ENCODE measurements at places on chromosomes 5 and 9.

GRCh38 chr5:126508962-126509279 lies 85.7 kb downstream of the GRAMD2B start:
- no peak for DNase-seq

GRCh38 chr9:122808141-122808540 lies 8.2 kb downstream of the OR1K1 start:
- DNase-seq = no peak

GRCh38 chr9:120608421-120608820 lies 28.5 kb upstream of the CDK5RAP2 start:
- no peak for DNase-seq

- DNase-seq = no peak
Observed at GRCh38 chr5:93062548-93062947, 518.5 kb downstream of the NR2F1-AS1 start.

DNA sequence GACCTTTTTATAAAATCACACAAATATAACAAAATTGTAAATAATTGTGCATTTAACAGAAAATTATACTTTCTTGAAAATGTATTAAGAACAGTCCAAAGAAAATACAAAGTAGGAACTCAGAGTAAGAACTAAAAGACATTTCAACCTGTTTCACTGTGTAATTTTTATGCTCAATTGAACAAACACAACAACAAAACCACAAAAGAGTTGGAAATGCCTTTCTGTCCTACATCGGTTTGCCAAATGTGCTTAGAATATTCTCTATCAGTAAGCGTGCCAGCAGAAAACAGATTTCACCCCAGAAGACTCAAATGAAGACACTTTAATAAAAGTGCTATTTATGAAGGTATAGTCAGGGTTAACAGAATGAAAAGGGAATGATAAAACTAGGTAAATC lies 592.1 kb downstream of the PRELID2 start:
- no peak for DNase-seq

GRCh38 chr9:136442265-136442664 lies 2.6 kb upstream of the INPP5E start:
- no peak for DNase-seq

DNA sequence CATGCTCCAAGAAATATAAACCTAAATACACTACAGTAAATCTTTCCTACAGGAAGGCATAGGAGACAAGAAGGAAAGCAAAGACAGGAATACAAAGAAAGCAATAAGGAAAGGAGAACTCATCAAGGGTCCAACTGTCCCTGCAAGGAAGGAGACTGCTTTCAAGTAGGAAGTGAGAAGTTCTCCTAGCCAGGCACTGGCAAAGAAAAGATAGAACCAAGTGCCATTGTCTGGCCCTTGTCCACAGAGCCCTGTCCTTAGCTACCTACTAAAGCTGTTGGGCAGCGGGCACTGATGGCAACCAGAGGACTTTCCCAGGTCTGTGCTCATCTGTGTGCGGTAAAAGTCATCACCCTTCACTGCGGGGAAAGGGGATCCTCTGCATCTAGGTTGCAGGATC lies 108.2 kb downstream of the KLHL3 start:
- DNase-seq = no peak

DNA sequence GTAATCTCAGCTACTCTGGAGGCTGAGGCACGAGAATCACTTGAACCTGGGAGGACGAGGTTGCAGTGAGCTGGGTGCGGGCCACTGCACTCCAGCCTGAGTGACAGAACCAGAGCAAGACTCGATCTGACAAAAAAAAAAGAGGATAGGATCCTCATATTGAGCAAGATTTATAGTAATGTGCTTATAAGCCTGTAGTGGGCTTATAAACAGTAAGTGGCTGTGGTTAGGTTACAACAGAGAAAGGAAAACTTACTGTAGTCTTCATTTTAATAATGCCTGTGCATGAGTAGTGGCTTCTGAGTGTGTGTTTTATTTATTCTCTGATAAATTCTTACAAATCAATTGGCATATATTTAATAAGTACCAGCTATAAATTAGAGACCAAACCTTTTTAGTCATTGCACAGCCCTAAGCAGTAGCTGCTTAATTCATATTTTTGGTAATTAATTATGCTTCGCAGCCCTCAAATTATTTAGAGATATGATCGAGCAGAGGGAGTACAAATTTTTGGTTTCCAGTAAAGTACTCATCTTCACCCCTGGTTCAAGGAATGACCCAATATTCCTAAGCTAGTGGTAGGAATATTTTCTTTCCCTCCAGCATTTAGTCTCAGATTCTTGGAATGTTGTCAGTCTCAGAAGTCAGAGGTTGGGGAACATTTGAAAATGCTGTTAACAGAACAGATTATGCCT lies 73.8 kb upstream of the KLF9 start:
- DNase-seq = no peak

- no peak for DNase-seq
Observed at GRCh38 chr5:39362646-39363045, 1.6 kb downstream of the C9 start.

- no peak for DNase-seq
Observed at GRCh38 chr5:73691302-73692080, 65.5 kb downstream of the ARHGEF28 start.

GRCh38 chr5:131393498-131393968 lies 129.7 kb downstream of the CDC42SE2 start:
- peak; percentile 15 for DNase-seq

GRCh38 chr9:19387317-19387716 lies 7.3 kb upstream of the RPS6 start:
- DNase-seq = no peak

DNA sequence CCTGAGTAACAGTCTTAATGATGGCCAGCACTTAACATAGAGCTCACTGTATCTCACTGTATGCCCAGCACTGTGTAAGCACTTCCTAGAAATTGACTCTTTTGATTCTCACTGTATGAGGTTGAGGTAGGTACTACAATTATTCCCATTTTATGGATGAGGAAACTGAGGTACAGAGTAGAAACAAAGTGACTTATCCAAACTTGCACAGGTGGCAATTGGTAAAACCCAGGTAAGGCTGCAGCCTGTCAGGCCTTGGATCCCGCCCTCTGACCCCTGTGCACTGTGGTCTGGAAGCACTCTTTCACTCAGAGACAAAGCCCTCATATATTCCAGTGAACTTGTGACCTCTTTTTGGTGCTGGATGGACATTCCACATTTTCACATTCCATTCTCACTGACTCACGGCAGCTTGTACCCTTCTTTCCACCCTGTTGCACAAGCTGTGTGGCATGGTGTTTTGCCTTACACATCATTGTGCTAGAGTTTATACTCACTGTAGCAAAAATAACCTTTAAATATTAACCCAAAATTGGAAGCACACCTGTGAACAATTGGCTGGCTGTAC lies 21.7 kb downstream of the ANKRD55 start:
- DNase-seq = no peak

- DNase-seq = no peak
Observed at GRCh38 chr5:89276566-89277305, 393.8 kb upstream of the MEF2C start.

GRCh38 chr9:127198587-127198986 lies 66.0 kb upstream of the GARNL3 start:
- no peak for DNase-seq

DNA sequence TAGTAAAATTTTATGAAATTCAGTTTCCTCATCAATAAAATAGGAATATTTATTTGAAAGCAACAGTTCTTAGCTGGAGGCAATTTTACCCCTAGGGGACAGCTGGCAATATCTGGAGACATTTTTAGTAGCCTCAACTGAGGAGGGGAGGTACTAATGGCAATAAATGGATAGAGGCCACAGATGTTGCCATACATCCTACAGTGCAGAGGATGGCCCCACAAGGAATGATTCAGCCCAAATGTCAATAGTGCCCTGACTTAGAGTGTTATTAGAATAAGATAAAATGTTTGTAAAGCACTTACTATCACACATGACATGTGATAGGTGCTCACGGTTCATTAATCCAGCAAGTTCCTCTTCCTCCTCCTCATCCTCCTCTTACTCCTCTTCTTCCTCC lies 293.6 kb downstream of the KCTD16 start:
- DNase-seq = no peak

GRCh38 chr5:6755519-6755918 lies 42.3 kb downstream of the TENT4A start:
- DNase-seq = no peak

DNA sequence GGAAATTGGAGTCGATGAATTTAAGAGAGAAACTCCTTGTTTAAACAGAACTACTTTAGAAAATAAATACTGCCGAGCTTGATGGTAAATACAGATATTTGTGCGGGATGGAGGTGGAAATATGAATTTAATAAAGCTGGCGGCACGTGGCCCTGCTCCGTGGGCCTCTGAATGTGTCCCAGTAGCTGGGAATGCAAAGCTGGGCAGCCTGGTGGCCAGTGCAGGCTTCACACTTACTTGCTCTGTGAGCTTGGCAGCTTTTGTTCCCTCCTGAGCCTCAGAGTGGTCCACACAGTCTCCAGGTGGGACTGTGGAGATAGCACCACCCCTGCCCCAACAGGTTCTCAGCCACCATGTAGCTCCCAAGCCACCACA lies 45.9 kb downstream of the BARX1 start:
- no peak for DNase-seq

GRCh38 chr5:91302958-91303357 lies 80.2 kb downstream of the ARRDC3 start:
- no peak for DNase-seq

DNA sequence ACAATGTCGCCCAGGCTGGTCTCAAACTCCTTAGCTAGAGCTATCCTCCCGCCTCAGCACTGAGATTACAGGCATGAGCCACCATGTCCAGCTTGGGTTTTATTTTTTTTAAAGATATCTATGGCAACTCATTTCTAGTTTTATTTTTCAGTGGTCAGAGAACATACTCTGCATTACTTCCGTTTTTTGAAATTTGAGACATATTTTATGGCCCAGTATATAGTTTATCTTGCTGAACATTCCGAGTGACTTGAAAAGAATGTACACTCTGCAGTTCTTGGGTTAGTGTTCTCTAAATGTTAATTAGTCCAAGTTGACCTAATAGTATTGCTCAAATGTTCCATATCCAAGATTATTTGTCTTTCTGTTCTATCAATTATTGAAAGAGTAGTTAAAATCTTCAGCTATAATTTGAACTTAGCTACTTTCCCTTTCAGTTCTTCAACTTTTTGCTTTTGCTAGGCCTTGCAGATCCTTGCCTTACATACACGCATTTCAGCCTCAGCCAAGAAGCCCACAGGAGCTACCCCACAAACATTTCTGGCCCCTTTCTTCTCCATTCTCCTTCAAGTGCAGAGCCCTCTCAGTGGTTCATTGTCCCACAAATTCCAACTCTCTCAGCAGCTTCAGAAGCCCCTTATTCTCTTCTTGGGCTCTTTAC lies 22.3 kb upstream of the SNAPC3 start:
- no peak for DNase-seq

- DNase-seq = no peak
Observed at GRCh38 chr9:115756736-115757135, 396.9 kb upstream of the PAPPA start.

DNA sequence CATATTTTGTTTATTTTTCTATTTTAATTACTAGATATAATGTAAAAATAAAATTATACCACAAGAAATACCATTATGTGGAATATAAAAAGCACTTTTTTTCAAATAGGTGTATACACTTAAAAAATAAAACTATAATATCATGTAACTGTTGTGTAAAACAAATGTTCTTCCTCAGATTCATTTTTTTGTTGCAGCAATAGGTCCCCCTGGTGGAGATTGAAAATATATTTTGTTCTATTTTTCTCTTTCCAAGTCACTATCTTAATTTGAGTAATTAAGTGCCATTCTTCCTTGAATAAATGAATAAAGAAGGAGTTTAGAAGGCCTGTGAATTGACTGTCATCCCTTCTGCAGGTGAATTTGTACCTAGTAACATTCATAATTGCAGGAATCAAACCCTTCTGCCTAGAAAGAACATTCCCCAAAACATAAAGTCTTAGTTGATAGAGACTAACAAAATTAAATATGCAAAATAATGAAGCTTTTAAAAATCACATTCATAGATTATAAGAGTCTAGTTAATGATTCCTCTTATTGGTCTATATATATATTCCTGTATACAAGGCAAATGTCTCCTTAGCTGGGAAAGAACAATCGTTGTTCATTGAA lies 23.4 kb downstream of the CETN3 start:
- no peak for DNase-seq

DNA sequence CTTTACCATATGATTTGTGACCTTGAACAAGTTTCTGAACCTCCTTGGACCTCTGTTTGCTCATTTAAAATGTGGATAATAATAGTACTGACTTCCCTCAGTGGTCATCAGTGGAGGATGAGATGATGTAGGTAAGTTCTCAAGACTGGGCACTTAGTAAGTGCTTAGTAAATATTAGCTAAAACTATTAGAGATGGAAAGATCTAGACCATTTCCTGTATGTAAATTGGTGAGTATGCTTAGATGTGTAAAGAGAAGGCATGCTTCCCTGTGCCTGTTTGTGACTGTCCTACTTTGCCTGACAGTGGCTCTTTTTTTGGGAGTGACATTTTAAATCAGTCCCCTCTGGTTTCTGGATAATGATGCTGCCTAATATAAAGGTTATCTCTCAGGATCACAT lies 288.1 kb downstream of the GABRB2 start:
- no peak for DNase-seq

GRCh38 chr9:130183133-130183762 lies 11.0 kb downstream of the NCS1 start:
- DNase-seq = no peak

DNA sequence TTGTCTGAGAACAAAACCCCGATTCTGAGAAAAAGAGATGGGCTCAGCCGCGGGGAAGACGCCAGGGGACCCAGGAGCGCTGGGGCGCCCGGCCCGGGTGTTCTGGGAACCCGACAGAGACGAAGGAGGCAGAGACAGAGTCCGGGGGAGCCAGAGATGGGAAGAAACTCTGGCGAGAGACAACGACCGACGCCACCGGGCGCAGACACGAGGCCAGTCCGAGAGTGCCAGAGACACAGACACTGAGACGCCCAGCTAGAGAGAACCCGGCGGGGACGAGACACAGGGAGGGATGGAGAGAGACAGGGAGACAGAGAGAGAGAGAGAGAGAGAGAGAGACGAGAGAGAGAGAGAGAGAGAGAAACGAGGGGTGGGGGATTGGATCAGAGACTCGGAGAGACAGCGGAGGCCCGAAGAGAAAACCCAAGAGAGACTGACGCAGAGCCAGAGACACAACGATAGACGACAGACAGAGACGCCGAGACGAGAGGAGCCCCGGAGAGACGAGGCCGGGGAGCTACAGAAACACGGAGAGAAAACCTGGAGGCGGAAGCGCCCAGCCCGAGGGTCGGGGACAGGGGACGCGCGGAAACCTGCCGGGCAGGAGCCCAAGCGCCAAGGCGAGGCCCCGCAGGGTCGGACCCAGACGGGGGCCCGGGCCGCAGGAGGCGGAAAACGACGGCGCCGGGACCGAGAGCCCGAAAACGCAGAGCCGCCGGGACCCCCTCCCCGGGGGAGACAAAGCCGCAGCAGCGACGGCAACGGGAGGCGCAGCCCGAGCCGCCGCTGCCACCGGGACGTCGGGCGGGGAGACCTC lies 3.3 kb downstream of the NR5A1 start:
- no peak for DNase-seq

Data from hypothalamus (tissue), 51 donors.